Cardiac septum (tissue), 1 donor: ENCODE measurements at places on chromosomes 7 and 10.

- no peak for DNase-seq
Measured at GRCh38 chr7:88771417-88771816, 11.9 kb downstream of the ZNF804B start.

DNA sequence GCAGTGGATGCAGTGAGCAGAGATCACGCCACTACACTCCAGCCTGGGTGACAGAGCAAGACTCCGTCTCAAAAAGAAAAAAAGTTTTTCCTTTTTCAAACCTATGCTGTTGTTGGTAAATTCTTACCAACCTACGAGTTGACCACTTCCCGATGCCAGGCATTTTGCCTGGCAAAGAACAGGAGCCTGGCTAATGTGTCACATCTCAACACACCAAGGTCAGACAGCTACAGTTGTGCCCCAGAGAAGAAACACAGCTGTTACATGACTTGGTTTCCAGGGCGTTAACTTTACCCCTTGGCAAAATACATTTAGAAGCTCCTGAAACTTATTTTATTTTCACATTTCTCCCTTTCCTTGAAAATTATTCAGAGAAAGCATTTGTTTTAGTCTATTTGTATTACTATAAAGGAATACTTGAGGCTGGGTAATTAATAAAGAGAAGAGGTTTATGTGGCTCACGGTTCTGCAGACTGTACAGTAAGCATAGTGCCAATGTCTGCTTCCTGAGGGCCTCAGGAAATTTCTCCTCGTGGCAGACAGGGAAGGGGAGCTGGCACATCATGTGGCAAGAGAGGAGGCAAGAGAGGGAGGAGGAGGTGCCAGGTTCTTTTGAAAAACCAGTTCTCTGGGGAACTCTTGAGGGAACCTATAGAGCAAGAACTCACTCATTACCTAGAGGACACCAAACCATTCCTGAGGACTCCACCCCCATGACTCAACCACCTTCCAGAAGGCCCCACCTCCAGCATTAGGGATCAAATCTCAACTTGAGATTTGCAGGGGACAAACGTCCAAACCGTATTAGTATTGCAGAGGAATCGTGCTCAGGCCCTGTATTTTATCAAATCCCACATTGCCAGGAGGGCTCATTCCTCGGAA lies 83.3 kb downstream of the PAXIP1 start:
- no peak for DNase-seq

DNA sequence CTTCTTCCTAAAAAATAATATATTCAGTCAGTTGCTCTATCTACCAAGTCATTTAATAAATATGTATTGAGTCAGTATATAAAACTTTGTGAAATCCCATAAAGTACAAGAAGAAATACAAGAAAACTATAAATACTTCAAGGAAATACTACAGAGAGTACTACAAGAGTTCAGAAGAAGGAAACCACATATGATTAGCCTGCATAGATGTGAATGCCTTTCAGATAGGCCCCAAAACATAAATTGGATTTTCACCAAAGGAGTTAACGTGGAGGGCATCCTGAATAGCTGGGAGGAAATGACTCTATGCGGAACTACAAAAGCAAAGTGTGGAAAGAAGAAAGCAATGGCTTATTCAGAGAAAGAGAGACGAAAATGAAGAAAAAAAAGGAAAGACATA lies 120.1 kb downstream of the LRRN3 start:
- no peak for DNase-seq

- no peak for DNase-seq
Measured at GRCh38 chr10:98020784-98021183, 9.6 kb downstream of the CRTAC1 start.

- DNase-seq, result no peak
Measured at GRCh38 chr7:143147070-143147469, 15.2 kb downstream of the PIP start.

- DNase-seq, result no peak
Measured at GRCh38 chr7:156419782-156420181, 220.8 kb upstream of the RNF32 start.
